Cardiac septum (tissue), 1 donor: ENCODE measurements at places on chromosomes 3 and 15.

GRCh38 chr15:85620690-85621049, 174.1 kb downstream of the KLHL25 start:
- no peak for DNase-seq

- DNase-seq = peak; percentile 94
These were observed 4.9 kb downstream of the TLR9 start for GRCh38 chr3:52220380-52221026.

- DNase-seq = no peak
These were observed 642.6 kb downstream of the SQOR start for GRCh38 chr15:46277451-46277850.

- DNase-seq = no peak
These were observed 3.3 kb upstream of the WNT5A start for GRCh38 chr3:55490276-55490913.

DNA sequence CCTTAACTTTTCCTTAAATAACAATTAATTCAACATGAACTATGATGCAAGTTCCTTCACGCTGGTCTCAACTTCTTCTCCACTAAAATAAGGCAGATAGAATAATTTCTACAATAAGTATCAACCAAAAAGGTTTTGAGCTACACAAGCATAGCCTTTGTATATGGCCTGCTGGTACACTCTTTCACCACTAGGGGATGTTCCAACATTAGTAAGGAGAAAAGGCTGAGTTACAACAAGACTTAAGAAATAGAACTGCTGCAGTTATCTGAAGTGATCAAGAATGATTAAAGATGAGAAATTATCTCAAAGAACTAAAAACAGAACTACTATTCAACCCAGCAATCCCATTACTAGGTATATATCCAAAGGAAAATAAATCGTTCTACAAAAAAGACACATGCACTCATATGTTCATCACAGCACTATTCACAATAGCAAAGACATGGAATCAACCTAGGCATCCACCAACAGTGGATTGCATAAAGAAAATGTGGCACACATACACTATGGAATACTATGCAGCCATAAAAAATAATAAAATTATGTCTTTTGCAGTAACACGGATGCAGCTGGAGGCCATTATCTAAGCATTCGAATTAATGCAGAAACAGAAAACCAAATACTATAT, 14.4 kb downstream of the ATP13A3 start:
- no peak for DNase-seq

DNA sequence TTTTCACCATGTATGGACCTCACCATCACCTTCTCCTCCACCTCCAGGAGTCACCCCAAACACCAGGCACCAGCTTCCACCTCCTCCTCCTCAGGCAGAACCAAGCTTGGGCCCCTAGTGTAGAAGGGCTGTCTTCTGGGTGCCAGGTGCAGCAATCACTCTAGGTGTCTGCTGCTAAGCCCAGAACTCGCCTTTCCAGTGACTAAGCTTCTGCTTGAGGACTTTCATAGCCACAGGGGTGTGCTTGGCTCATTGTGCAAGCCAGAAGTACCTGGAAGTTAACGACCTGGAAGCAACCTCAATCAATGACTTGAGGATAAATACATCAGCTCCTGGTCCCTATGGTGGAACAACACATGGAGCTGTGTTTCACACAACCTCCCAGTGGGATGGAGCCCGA, 49.8 kb upstream of the PXYLP1 start:
- no peak for DNase-seq

DNA sequence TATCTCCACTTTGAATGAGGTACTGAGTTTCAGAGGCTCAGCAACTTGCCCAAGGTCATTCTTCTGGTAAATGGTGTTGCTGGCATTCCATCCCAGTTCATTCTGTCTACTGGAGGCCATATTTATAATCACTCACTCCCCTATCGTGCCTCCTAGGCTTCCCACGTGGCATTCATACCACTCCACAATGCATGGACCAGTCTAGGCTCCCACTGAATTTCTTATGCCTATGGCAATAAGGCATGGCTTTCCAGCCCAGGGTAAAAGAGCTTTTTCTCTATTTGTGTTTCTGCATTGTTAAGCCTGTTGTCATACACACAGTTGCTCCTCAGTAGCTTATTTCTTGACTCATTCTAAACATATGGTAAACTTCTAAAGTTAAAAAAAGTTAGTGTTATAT, 19.9 kb downstream of the BBX start:
- no peak for DNase-seq

GRCh38 chr3:76943058-76943457, 96.8 kb upstream of the ROBO2 start:
- DNase-seq = no peak

- DNase-seq = no peak
These were observed 2.2 kb downstream of the TAGLN3 start for GRCh38 chr3:112000966-112001365.

DNA sequence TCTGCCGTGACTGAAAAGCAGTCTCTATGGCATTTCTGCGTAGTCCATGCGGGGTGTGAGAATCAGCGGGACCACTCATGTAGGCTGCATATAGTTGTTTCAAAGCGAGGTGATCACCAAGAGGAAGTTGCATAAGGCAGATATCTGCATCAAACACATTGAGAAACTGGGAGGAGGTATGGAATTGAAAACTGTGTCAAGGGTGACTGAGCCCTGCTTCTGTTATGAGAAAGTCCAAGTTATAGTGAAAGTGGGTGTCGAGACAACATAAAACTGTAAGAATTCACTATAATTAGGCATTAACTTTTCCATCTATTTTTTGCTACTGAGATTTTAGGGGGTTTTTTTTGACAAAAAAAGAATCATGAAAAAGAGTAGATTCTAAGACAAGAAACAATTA, 109.3 kb downstream of the ZIC1 start:
- no peak for DNase-seq

- no peak for DNase-seq
These were observed 499.4 kb downstream of the GBE1 start for GRCh38 chr3:81261996-81262395.

- DNase-seq = no peak
These were observed 168.2 kb downstream of the CBLB start for GRCh38 chr3:105700575-105700974.

DNA sequence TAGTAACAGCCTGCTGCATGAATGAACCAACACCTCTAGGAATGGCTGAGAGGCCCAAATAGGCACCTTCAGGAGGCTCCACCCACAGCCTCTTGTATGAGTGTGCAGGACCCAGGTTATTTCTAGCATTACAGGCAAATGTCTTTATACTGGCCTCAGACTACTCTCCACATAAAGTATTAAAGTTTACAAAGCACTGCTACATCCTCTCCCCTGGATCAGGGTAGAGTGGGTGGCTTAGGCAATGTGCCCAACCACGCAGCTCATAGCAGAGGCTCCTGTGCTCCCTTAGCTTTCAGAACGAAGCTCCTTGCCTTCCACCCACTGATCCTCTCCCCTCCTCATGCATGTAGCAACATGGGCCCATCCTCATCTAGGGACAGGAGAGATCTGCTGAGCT, 16.3 kb downstream of the TMEM43 start:
- no peak for DNase-seq

GRCh38 chr15:47066392-47066791, 650.9 kb upstream of the SEMA6D start:
- DNase-seq = no peak

- DNase-seq = no peak
These were observed 113.1 kb downstream of the ZNF621 start for GRCh38 chr3:40637906-40638305.

DNA sequence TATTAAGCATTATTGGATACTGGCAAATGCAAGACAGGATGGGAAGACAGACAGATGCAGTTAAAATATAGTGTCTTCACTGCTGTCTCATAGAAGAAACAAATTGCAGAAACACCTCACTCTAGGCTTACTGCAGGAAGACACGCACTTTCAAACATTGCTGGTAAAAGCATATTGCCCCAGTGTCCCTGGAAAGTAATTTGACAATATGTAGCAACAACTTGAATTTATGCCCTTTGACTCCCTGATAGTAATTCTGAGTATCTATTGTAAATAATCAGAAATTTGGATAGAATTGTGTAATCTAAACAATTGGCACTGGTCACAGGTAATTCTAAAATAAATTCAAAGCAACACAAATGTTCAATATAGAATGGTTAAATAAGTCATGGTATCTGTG, 62.0 kb downstream of the MSL2 start:
- DNase-seq = no peak

DNA sequence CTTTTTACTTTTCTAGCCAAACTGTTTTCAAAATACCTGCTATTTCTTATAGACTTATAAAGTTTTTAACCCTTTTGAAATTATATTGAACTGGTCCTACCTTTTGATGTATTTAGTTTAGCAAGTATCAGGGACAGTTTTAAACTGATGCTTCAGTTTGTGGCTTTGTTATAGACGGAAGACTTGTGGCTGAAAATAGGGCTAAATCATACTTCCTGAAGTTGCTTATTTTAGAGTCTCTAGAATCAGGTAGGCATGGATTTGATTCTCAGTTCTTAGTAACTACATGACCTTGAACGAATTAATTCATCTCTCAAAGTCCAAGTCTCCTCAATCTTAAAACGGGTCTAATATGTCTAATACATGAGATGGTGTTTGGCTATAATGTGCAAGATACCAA, 322.8 kb downstream of the RAP2B start:
- no peak for DNase-seq

- no peak for DNase-seq
These were observed 5.7 kb downstream of the DNAH12 start for GRCh38 chr3:57538465-57538864.

- DNase-seq = no peak
These were observed 9.7 kb upstream of the LARP6 start for GRCh38 chr15:70863450-70864218.

DNA sequence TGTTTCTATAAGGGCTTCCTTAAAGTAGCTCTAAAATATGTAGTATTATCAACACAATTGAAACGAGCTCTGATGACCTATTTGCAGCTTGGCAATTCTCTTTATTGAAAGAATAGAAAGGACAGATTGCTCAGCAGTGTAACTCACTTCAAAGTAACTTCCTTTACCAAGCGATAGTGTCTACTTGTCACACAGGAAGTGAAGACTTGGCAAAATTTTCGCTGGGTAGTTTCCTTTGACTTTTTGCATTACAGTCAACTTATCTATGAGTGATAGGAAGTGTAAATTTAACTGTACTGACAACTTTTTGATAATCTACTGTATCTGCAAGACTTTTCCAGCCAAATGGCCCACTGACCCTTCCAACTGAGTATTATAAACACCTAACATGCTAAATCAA, 22.8 kb downstream of the SLC9A9 start:
- DNase-seq = no peak

DNA sequence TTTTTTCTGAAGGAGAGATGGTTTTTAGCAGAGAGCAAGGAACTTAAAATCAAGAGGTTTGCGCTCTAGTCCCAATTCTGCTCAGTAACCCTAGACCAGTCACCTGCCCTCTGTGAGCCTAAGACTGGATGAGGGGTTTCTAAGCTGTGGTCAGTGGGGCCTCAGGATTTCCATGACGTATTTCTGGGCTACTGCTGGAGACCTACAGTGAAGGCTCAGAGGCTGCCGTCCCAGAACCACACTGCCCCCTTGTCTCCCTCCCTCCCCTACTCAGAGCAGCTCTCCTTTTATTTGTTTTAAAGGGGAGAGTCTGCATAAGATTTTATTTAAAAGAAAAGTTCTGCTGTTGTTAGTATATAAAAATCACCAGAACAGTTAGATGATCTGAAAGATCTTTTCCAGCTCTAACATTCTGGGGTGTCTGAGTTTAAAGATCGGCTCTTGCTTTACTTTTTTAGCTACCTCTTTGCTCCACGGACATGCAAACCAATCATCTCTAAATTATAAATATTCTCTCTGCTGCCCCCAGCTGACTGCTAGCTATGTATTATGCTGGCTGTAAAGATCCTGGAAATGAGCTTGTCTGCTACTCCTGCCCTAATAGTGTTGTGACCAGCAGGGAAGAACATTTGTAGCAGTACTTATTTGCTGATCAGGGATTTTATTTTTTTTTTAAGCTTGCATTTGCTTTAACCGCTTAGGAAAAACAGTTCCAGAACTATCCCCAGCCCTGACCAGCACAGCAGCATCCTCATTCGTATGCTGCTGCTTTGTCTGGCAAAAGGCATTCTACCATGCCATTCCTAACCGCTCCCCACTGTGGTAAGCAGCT, 28.6 kb upstream of the NDUFB4 start:
- no peak for DNase-seq

GRCh38 chr3:146139586-146140110, 21.3 kb downstream of the PLOD2 start:
- no peak for DNase-seq

DNA sequence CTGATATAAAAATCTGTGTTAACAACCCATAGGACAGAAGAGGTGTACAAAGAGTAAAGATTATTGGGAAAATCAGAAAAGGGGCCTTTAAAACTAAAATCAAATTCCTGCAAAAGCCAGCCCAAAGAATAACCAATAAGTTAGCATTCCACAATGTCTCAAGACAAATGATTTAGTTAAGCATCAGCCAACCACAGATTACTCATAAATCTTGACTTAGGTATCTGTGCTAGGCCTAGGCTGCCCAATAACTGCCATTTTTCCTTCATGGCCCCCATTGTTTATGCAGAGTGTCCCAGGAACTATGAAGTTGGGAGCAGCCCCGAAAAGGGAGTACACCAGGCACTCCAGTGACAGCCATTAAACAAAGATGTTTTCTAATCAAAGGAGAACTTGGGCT, 7.4 kb downstream of the TRANK1 start:
- peak; percentile 27 for DNase-seq

DNA sequence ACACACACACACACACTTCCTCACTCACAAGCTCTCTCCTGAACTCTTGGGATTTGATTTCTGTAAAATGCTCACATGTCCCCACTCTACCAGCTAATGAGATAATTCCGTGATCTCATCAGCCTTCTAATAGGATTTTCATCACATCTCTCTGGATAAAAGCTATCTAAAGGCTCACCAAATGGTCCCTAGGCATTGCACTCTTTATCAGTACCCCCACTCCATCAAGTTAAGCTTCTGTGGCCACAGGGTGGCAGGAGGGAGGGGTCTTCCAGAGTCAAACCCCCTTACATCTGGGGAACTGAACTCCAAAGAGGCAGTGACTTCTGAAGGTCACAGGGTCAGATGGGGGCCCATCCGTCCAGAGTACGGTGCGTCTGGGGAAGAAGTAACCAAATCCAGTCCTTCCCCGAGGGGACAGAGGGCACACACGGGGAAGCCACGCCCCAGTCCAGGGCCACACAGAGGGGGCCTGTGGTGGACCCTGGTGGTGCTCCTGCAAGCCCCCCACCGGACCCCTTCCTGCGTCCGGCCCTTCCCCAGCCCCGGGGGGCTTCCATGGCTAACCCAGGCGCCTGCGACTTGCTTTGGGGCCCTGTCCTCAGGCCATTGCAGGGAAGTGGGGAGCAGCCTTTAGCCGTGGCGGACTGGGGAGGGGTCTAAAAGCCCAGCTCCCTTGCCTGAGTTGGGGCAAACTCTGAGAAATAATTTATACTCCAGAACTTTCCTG, 25.5 kb downstream of the CPN2 start:
- no peak for DNase-seq

DNA sequence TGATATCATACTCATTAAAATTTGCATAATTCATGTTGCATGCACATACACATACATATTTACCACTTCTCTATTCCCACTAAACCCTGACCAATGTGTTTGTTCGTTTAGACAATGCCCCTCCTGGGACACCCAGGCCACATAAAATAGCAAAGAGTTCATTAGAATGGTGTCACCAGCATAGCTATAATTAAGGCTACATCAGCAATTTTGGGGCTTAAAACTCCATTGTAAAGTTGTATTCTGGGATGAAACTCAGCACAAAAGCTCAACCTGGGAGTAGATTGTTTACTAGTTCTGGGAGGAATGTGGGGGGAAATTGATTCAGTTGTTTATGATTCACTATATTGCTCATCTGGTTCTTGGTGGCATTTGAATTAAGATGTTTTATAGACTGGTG, 522.2 kb upstream of the SUCLG2 start:
- no peak for DNase-seq

- DNase-seq = no peak
These were observed 51.0 kb upstream of the STT3B start for GRCh38 chr3:31481697-31482096.
